ENCODE measurements at places on chromosomes 4 and X. TPM values are rescaled to one million over a fixed set of nuclear protein-coding genes. Genes with fewer than 3 reads are reported as not detected.

Gene ZCCHC12
- not detected for total RNA-seq

Gene RHOXF2
- total RNA-seq = not detected

Gene SPARCL1
- 31.8 TPM for total RNA-seq

Gene PCDH11X
- total RNA-seq = 0.06 TPM

Gene NPY5R
- 0.55 TPM for total RNA-seq

Gene ART3
- total RNA-seq = 1.1 TPM

Gene TMPRSS11B
- total RNA-seq = not detected

Gene NAP1L2
- total RNA-seq = 2.8 TPM

Gene NALF2
- 0.67 TPM for total RNA-seq

- DNase-seq = no peak
These were observed 19.4 kb upstream of the GRSF1 start for GRCh38 chr4:70859066-70859465.

- DNase-seq = no peak
These were observed 25.9 kb upstream of the SPON2 start for GRCh38 chr4:1198098-1198844.

- DNase-seq = no peak
These were observed 975.9 kb downstream of the STIM2 start for GRCh38 chr4:27836523-27836922.

- DNase-seq = no peak
These were observed 435.1 kb upstream of the FTHL17 start for GRCh38 chrX:31506928-31507327.

DNA sequence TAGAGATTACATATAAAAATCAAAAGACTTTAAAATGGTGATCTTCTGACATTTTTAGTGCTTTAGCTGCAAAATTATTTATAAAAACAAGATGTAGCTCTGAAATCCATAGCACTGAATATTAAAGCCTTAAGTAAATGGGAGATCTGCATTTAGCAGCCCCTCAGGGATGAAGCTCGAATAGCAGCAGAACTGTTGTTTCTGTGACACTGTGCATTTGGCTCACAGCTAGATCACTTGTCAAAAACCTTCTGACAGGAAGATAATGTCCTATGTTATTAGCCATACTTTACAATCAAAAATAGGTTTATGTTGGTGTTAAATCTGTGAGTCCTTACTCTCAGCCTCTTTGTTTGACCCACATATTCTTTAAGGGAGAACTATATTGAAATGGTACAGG lies 14.1 kb upstream of the PYURF start:
- no peak for DNase-seq

GRCh38 chr4:73988061-73988460 lies at the start of gene PPBP:
PPBP (minus strand) TSS chr4:73988190; CDS start chr4:73988103, 87 bp downstream.
- no peak for DNase-seq

- no peak for DNase-seq
These were observed 6.0 kb downstream of the SMAD1 start for GRCh38 chr4:145487631-145488030.

DNA sequence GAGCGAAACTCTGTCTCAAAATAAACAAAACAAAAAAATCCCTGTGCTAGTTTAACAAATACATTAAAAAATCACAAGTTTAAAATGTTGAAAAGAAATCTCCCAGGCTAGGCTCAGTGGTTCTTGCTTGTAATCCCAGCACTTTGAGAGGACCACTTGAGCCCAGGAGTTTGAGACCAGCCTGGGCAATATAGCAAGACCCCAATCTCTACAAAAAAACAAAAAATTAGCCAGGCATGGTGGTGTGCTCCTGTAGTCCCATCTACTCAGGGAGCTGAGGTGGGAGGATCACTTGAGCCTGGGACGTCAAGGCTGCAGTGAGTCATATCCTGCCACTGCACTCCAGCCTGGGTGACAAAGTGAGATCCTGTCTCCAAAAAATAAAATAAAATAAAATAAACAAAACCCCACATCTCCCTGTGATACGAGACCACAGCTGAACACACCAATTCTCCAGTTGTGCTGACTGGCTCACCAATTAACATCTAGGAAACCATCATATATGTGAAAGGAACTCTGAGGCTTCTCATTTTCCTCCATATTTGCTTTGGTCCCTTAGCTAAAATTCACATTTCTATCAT lies 7.3 kb downstream of the RPS4X start:
- DNase-seq = no peak

- DNase-seq = peak; percentile 70
These were observed 5.1 kb upstream of the SPON2 start for GRCh38 chr4:1177274-1178141.

- no peak for DNase-seq
These were observed 212.5 kb downstream of the PRDM5 start for GRCh38 chr4:120709991-120710390.

DNA sequence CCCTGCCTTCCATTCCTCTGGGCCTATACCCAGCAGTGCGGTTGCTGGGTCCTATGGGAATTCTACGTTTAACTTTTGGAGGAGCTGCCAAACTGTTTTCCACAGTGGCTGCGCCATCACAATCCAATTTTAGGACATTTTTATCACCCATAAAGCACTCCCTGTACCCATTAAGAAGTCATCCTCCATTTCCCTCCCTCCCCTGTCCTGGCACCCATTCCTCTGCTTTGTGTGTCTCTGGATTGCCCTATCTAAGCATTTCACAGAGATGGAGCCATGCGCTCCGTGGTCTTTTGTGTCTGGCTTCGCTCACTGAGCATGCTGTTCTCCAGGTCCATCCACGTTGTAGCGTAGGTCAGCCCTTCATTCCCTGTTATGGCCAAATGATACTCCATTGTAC lies 1.7 kb upstream of the OPN1LW start:
- no peak for DNase-seq

- no peak for DNase-seq
These were observed 1135.7 kb upstream of the AGA start for GRCh38 chr4:178577933-178578332.

DNA sequence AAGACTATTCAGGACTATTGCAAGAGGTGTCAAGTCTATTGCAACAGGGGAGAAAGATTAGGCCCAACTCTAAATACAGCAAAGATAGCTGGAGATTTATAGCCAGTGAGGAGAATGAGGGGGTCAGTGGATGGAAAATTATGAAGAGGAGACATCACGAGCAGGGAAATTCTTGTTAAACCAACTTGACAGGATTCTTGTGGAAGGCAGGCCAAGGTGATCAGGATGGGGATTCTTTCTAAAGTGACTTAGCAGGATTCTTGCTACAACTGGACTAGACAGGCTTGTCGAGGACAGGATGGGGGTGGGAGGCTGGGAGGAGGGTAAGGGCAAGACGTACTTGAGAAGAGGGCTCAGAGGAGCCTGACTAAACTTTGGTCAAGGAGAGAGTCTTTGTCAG lies 89.0 kb downstream of the PHEX start:
- no peak for DNase-seq

DNA sequence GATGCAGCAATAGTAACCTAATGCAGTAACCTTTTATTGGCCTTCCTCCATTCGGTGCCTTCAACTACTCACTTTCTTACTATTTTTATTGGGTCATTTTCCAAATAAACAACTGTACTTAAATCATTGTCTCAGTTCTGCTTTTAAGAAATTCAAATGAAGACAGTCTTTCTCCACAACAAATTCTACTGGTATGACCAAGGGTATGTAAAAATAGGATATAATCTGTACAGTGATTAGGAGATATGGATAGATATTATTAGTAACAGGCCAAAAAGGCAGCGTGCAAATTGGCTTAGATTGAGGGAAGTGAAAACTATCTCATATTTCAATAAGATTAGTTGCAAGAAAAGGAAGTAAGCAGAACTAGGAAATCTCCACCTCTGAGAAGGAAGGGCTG lies 177.4 kb upstream of the PPP1R2C start:
- DNase-seq = no peak

GRCh38 chrX:151476604-151477303 lies 79.7 kb downstream of the VMA21 start:
- no peak for DNase-seq

Measured in left colon (tissue), 2 donors.